ENCODE measurements at places on chromosomes 7 and 10. TPM values are rescaled to one million over a fixed set of nuclear protein-coding genes. Genes with fewer than 3 reads are reported as not detected.

C10orf67 gene
- 0.35 TPM for total RNA-seq

DNA sequence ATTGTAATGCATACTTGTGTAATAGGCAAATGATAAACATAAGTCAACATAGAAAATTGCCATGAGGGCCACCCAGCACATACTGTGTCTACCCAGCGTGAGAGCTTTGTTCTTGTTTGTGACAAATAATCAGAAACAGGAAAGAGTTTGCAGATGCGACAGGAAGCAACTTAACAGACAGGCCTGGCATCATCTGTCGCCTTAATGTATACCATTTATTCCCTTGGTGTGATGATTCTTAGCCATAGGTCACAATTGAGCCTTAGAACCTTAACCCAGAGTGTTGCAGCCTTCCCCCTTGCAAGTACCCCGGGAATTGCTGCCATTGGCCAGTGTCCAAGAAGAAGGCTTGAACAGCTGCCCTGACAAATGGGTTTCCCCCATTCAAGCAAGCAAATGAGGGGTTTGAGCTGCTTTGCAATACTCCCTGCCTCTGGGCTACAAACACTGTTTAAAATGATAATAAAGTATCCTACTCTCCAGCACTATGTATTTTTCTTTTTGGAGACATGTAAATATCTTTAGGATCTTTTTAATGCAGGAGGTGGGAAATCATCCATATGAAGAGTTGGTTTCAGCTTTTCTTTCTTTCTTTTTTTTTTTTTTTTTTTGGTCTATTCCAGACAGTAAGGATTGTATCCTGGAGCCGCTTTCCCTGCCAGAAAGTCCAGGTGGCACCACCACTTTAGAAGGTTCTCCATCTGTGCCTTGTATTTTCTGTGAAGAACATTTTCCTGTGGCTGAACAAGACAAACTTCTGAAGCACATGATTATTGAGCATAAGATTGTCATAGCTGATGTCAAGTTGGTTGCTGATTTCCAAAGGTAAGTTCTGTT lies 80.0 kb downstream of the ZNF277 start:
- no peak for DNase-seq

- no peak for DNase-seq
These were observed 110.4 kb downstream of the RNF216 start for GRCh38 chr7:5671046-5671445.

GRCh38 chr10:93980486-93980885 lies 13.2 kb upstream of the PLCE1 start:
- DNase-seq: no peak

GPR26 gene
- total RNA-seq: not detected

- DNase-seq: no peak
These were observed 50.2 kb upstream of the GNA12 start for GRCh38 chr7:2894118-2894940.

TMEM130 gene
- 1.6 TPM for total RNA-seq

- no peak for DNase-seq
These were observed 588.7 kb upstream of the MBL2 start for GRCh38 chr10:53361281-53361680.

DNA sequence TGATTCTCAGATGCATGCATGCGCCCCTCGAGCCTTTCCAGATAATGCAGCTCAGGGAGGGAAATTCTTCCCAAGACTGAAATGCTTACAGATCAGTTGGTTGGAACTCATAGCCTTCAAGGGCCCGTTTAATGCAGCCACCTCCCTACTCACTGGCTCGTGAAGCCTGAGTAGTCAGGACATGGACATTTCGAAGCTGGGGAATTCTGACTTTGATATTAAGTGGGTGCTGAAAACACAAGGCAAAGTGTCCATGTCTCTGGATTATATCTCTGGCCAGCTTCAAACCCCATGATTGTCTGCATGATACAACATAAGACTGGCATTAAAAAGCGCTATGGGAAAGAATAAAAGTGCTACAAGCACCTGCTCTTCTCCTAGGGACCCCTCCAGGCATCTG lies 207.5 kb downstream of the HERPUD2 start:
- DNase-seq: no peak

DNA sequence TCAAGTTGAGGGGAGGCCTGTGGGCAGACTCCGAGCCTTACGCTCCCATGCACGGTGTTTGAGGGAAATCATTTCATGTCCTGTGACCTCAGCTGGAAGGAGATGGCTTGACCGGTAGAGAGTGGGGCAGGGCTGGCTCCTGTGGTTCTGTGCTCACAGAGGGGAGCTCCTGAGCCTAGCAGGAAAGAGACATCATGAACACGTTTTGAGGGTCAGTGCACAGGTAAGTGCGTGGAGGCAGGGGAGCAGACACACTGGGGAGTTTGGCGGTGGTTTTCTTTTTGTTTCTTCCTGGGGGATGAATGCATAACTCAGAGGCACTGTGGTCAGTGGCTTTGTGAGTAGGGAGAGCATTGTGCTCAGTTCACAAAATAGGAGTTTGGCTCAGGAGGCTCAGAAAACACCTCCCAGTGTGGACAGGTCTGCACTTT lies 22.5 kb downstream of the ADCY1 start:
- no peak for DNase-seq

- no peak for DNase-seq
These were observed 131.4 kb upstream of the ODAD2 start for GRCh38 chr10:28130267-28130666.

DNA sequence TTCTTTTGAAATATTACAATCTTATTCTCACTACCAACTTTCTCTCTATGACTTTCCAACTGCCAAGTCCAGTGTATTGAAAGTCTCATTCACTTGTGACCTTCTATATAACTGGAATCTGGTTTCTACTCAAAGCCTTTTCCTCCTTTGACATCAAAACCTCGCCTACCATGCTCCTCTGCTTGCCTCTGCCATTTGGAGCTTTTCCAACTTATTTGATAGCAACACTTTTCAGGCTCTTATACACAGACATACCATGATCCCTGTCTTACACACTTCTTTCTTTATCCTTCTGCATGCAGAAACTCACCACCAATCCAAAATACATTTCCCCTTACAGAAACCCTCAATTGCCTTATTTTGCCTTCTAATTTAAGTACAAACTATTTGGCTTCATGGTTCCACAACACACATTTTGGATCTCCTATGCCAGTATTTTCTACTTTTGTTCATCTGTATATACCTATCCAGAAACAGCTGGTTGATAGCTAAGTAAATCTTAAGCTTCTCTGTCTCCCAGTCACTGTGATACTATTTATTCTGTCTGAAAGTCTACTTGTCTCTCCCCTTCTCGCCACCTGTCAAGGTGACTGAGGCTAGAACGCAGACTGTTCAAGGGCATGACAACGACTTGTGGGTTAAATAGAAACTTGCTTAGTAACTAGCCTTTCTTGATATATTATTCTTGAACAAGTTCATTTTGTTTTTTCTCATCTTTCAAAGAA lies 22.4 kb downstream of the GNG11 start:
- DNase-seq: no peak

DNA sequence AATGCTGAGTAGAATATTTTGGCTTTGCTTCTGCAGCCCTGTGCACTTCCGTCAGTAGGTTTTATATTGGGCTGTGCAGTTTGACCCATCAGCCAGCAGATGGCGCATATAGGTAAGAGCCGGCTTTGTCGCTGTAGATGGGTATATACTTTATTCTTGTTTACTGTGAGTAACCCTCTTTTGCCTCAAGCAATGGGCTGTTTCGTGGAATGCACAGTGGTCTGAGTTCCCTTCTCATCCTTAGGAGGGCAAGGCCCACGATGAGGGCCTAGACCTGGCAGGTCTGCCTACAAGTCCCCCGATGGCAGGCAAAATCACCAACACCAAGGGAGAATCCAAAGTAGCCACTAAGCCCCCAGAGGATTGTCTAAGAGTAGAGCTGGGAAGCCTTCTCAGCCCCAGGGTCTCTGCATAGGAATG lies 1002.9 kb upstream of the KCND2 start:
- peak; percentile 18 for DNase-seq

- DNase-seq: no peak
These were observed 20.1 kb downstream of the TES start for GRCh38 chr7:116230191-116231005.

- DNase-seq: peak; percentile 76
These were observed 9.0 kb downstream of the SKIDA1 start for GRCh38 chr10:21516242-21517131.

CACUL1 gene
- 28.9 TPM for total RNA-seq

MGAM2 gene
- not detected for total RNA-seq

CCDC172 gene
- total RNA-seq: not detected

- peak; percentile 39 for DNase-seq
These were observed 20.3 kb upstream of the SFRP5 start for GRCh38 chr10:97791824-97792721.

DNA sequence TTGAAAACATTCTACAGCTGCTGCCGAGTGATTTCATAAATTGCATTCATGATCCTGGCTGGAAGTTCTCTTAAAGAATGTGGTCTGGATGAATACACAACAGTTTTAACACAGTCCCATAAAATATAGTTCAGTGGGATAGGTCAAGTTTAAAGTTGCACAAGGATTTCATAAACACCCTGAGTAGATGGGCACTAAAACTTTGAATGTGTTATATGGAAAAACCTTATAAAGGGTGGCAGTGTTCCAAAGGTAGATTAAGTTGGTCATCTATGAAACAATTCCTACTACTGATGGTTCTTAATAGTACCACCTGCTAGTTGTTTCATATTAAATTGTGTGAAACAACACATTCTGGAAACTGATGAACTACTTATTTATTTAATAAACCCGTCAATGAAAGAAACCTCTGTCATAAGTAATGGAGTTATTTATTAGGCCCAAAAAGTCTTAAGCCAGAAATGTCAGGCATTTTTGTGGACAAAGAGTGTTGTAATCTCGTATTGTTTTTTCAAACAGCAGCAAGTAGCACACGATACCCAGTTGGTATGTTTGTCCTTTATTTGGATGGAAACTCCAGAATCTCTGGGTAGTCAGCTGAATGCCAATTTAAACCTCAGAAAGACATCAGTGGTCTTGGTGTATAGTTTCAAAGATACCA lies 14.3 kb upstream of the RPA3 start:
- DNase-seq: no peak

CLRN3 gene
- not detected for total RNA-seq

DNA sequence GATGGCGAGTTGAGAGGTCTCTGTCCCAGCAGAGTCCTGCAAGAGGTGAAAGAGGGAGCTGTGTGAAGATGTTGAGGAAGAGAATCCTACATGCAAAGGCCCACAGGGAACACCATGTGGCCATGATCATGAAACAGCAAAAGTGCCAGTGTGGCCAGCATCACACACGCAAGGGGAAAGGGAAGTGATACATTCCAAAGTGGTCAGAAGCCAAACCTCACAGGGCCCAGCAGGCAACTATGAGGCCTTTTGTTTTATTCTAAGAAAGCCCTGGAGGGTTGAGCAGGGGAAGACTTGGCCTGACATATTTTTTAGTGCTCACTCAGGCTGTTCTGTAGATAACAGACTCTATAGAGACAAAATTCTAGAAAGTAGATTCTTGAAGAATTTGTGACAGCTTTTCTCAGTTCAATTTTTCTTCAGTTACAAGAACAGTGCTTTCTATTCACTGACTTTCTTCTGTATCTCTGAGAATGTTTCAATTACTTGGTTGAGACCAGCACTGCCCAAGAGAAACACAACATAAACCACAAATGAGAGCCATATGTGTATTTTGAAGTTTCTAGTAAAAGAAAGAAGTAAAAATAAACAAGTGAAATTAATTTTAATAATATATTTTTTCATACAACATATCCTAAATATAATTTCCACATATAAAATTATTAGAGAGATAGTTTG lies 82.3 kb downstream of the HTR7 start:
- no peak for DNase-seq

- DNase-seq: no peak
These were observed 61.8 kb upstream of the DNAJB6 start for GRCh38 chr7:157274991-157275427.

- DNase-seq: no peak
These were observed 33.5 kb downstream of the TRIM24 start for GRCh38 chr7:138493535-138493934.

DNA sequence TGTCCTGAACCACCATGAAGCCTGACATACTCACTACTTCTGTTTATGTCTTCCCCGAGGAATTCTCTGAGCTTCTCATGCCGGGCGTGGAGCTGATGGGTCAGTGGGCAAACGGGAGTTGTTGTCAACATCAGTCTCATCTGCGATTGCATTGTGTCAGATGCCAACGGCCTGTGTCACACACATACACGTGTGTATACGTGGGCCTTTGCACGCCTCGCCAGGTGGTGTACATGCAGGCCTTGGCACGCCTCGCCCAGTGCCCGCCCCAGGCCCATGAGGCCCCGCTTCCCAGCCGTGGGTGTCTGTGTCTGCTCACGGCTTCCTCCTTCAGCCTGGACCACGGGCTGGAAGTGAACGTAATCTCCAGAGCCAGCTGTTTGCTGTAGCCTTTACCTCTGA lies 7.5 kb upstream of the CSGALNACT2 start:
- DNase-seq: no peak

GRCh38 chr7:69564454-69565417 lies 33.5 kb upstream of the AUTS2 start:
- DNase-seq: peak; percentile 21

GRCh38 chr7:45591101-45591906 lies 17.1 kb downstream of the ADCY1 start:
- DNase-seq: no peak

GRCh38 chr10:93435621-93436397 lies 46.3 kb downstream of the MYOF start:
- DNase-seq: no peak

DNA sequence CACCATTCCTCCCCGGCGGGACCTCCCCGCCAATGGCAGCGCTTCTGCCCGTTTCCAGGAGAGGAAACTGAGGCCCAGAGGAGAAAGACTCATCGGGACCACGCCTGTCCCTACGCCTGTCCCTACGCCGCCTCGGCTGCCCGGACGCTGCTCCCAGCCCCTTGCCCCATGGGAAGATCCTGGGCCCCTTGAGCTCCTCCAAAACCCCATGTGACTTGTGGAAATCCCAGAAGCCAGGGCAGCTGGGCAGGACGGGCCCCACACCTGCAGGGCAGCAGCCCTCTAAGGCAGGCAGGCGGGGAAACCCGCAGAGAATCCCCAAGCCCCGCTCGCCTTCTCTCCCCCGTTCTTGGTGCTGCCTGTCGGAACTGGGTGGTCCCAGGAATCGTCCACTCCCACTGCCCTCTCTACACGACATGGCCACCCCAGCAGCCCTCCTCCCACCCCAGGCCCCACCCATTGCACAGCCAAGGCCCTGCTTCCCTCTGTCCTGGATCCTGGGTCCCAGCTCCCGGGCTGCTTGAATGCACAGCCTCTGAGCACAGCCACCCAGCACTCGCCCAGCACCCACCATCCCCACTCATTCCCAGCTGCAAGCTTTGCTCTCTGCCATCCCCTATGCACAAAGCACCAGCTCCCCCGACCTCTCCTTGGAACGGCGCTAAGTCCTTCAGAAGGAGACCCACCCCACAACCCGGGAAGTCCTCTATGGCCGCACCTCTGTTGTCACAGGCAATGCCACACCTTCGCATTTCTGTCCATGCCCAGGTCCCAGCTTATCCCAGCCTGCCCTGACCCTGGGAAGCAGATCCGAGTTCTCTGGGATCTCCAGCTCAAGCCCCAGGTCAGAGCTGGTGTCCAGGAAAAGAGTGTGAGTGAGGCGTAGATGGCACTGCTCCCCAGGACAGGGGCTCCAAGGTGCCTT lies 50.6 kb downstream of the SLC29A4 start:
- DNase-seq: no peak

GRCh38 chr7:43136064-43136463 lies 23.6 kb downstream of the HECW1 start:
- no peak for DNase-seq

Measured in ovary (tissue), 10 donors.